ENCODE measurements at places on chromosomes 2 and 18.
A peak's percentile ranks its signal among the peaks of the same experiment; 100 is the strongest.

- no peak for DNase-seq
Observed at GRCh38 chr18:31274931-31275330, 43.0 kb upstream of the DSG1 start.

DNA sequence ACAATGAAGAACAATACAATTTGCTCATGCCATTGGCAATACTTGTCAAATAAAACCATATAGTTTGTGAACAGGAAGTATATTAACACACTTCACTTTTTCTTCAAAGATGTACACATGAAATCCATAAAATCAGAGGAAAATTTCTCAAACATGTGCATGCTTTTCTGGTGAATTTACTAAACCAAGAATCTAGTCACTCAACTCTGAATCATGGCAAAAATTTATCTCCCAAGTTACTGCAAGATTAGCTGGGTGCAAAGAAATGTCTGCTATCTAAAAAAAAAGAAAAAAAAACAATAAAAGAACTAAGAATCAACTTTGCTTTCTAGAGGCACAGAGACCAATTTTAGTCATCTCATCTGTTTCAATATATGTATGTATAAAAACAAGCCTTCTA is 419.2 kb downstream of the NR4A2 start:
- no peak for DNase-seq

- no peak for DNase-seq
Observed at GRCh38 chr2:152587187-152587947, 129.9 kb downstream of the PRPF40A start.

DNA sequence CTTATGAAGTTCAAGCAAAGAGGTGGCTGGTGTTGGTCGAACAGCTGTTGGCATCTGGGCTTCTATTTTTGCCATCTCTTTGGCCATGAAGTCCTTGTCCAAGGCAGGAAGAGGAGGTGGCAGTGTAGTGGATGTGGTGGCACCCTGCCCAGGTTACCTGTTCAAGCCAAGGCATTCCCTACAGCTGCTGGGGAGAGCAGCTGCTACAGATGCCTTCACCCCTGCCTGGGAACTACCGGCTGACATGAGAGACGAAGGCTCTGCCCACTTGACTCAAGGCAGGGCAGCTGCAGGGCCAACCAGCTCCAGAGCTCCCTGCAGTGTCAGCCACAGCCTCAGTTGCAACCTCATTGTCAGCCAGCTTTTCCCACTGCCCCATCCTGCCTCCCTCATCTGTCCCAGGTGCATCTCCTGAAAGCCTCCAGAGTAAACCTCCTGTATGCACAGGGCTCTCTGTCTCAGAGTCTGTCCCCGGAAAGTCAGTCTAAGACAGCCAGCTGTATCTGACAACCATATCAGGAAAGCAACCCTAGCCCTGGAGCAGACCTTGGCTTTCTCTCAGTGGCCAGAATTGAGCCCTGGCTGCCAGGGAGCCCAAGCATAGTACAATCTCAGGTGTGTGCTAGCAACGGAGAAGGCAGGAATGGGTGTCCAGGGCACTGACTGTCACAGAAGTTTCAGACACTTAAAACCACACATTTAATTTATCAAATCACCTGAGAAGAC is 115.9 kb downstream of the RPIA start:
- no peak for DNase-seq

DNA sequence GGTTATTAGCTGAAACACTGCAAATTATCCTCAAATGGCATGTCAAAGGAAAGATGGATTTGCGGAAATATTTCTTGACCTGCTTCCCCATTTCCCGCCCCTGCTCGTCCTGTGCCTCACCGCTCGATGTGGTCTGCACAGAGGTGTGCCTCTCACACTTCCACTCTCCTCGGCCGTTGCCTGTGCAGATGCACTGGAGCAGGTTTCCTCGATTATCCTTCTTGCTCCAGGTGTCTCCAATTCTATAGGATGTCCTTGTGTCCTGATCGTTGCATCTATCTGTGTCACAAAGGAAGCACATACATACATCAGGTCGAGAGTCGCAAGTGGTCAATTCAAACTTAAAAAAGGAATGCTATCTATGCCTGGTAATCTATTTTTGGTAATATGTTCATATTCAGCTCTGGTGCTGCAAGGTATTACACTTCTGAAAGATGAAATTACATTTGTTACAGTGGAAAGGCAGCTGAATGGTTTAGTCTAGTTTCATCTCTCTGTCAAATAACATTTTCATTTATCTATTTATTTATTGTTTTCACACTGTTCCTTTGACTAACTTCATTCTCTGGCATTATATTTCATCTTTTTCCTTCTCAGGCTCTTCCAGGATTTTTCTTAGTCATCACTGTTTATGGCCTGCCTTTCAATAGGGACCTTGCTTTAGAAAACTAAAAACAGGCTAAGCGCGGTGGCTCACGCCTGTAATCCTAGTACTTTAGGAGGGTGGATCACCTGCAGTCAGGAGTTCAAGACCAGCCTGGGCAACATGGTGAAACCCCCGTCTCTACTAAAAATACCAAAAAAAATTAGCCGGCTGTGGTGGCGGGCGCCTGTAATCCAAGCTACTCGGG is 7.6 kb downstream of the FN1 start:
- no peak for DNase-seq

DNA sequence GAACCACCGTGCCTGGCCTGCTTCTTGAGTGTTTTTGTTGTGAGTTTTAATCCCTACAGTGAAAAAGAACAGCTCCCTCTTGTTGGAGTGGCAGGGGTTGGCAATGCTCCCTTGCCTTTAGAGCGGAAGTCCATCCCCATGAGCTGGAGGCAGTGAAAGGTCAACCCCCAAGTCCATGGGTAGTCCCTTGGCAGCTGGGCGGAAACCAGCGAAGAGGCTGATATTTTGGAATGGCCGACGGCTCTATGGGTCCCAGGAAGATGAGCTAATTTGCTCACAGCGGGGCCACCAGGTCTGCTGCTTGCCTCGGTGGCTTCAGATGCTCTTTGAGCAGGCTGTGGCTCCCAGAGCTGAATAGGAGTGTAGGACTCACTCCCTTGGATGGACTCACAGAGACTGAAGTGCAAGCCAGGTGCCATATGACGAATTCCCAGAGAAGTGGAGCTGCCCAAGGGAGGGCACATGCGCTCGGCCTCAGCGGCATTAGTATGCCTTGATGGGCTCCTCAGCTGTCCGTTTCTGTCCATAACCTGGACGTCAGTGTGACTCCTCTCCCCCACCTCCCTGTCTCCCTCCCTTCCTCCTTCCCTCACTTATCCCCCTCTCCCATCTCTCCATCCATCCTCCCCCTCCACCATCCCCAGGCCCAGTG is 25.4 kb upstream of the RHOB start:
- DNase-seq = no peak

DNA sequence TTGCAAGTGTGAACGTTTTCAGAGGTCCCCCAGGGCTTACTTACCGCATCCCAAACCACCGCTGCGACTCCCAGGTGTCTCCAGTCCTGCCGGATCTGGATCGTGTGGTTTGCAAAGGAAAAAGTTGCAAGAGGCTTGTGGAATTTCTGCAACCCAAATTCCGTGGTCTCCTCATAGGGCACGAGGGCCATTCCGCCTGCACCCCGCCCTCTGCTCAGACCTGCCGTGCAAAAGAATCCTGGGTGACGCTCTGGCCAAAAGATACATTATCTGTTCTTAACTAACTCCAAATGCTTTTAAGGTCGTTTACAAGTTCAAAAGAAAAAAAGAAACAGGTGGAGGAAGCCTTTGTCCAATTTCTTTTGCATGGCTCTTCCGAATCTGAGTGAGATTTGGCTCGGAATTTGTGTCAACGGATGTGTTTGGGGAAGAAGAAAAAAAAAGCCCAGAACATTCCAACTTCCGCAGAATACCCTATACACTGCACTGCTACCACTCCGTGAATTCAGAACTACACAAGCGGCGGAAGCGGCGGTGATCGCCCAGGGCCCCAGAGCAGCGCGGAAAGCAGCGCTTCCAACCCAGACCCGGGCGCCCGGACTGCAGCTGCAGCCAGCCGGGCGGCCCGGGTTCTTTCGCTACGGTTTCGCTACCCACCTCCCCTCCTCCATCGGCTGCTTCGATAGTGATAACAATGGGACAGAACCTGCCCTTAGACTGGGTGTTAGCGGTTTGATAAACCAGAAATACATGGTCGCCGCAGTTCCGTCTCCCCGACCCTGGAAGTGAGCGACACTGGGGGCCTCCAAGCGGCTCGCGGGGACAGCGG is 795 bp downstream of the METTL21A start:
- peak; percentile 46 for DNase-seq

DNA sequence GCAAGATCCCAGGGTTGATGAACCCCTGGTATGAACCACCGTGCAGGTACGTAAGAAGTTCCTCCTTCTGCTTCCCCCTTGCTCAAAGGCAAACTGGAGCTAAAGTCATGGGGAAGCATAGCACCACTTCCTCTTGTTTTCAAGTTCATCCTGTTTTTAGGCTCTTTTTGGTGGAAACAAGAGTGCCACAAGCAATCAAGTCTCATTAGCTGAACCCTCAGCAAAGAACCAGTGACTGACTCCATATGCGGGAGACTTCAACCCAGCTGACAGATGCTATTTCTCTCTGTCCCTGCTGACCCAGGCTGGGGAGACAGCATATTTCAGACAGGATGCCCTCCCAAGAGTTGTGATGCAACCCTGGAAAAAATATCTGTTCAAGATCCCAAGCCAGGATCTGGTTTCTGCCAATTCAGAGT is 47.7 kb downstream of the BCL2 start:
- DNase-seq = no peak

DNA sequence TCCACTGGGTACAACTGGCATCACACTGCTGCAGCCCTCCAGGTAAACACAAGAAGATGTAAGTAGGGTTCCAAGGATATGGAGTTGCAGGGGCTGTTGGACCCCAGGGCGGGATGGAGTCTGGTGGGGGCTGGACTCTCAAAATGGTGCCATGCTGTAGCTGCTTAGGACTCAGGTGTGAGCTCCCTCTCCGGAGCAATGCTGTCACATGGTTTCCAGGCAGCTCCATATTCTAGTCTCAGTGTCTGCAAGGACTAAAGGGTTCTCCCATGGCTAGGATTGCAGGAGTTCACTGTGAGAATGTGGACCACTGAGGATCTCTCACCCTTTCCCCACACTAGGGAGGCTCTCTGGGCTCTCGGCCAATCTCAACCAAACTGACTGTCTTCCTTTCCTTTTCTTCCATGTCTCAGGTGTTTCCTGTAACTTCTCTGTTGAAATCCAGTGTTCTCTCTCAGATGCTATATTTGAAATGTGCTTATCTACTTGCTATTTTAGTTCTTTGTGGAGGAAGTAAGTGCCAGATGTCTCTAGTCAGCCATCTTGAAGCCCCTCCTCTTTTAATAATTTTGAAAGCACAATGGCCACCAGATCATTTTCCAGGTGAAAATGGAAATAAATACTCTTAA is 57.6 kb downstream of the CCNT2 start:
- no peak for DNase-seq

GRCh38 chr2:132667706-132668105 is 2.3 kb downstream of the LYPD1 start:
- DNase-seq = no peak

DNA sequence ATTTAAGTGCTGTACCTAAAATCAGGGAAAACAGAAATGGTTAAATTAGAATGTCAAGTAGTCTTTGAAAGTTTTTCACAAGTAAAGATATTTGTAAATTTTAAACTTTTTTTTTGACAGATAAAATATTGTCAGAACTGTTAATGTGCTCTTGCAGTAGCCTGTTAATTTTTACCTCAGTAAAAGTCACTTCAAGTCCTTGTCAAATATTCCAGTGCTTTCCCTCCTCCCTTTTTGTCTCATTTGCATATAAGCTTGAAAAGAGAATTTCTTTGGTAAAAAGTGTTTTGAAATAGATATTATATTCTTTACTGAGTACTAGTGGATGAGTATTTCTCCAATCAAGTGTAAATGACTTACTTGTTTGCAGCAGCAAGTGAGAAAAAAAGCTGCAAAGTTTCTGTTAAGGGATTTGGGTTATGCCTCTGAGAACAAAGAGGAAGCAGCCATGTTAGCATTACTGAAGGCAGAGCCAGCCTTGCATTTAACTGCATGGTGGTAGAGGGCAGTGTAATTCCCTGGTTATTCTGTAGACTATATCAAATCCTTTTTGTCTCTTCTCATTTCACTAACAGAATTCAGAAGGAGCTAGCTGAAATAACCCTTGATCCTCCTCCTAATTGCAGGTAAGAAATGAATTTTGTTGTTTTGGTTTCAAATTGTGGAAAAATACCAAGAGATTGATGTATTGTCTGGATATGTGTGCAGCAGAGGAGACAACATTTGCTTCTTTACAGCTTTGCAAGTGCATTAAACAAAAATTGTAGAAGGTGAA is 3.2 kb downstream of the UBE2E3 start:
- DNase-seq = peak; percentile 30

GRCh38 chr2:219887870-219888269 is 260.4 kb downstream of the SLC4A3 start:
- no peak for DNase-seq

DNA sequence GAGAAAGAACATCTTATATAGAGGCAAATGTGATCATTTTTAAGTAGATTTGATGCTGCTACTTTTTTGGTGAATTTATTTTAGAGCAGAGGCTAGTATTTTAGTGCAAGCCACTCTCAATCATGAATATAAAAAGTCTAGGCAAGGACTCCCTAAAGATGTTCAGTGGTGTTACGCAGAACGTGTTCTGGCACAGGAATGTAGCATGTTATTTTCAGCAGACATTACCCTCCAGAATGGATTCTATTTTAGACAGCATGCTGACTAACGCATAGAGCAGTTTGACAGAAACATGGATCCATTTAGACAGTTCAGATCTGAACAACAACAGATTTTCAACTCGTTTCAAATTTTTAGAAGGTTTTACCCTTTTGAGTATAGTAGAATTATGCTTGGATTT is 54.1 kb downstream of the DSC3 start:
- DNase-seq = no peak

DNA sequence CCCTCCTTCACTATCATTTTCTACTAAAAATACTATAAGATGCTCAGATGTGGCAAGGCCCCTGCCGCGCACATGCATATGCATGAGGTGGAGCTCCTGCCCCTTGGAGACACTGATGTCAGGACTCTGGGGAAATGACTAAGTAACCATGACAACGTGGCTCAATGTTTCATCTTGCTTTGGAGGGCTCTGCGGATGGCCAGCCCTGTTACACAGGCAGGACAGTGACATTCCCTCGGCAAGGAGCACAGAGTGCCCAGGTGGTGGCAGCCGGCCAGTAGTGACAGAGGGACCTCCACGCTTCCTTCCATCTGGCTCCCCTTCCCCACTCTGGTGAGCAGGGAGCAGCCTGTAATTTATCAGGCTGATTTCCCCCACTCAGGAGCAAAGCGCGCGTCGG is 364.1 kb downstream of the SS18 start:
- DNase-seq = no peak

All from GM13976 (cell line).